ENCODE measurements at places on chromosomes 7 and 10.

DNA sequence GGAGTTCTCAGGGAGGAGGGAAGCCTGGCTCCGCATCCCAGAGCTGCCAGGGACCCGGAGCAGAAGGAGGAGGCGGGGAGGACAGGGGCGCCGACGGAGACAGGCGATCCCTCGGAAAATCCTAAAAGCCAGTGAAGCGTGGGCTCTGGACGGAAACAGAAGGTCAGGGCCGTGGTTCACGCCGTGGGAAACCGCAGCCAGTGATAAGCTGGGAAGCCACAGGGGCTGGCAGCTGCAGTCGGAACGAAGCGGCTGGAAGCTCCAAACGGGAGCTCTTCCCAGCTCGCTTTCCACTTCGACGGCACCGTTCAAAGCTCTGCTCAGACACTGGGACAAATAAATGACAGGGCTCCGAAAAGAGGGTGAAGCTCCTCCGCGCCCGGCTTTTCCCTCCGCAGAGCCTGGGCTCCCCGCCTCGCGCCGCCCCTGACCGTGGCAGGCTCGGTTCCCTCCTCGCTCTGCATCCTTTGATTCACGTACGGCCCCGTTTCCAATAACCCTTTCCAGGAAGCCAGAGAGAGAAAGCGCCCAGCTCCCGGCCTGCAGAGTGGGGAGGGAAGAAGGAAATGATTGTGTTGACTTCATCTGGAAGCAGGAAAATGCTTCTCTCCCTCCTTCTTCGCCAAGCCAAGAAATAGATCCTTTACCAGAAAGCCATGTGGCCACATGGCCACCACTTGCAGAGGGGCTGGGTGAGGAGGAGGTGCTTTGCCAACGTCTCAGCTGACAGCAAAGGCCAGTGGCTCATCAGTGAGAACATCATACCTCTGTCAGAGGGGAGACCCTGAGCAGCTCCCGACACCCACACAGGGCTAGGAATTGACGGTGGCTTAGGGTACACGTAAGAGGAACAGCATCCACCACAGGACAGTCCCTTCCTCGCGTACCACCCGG lies 57.4 kb downstream of the ADRB1 start:
- DNase-seq: no peak

DNA sequence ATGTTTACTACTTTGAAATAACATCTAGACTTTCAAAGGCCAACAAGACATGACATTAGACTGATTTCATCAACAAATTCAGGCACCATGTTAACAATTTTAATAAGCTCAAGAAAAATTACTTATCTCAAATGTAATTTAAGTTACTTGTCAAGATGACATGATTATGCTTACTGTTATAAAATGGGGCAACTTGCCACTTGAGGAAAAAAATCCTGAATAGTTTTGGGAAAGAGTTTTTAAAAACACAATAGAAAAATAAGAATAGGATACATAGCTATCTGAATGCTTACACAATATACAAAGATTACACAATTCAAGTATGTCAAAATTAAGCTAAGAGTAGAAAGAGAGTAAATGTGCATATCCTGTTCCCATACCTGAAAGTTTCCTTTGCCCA lies 85.4 kb downstream of the RNF32 start:
- no peak for DNase-seq

DNA sequence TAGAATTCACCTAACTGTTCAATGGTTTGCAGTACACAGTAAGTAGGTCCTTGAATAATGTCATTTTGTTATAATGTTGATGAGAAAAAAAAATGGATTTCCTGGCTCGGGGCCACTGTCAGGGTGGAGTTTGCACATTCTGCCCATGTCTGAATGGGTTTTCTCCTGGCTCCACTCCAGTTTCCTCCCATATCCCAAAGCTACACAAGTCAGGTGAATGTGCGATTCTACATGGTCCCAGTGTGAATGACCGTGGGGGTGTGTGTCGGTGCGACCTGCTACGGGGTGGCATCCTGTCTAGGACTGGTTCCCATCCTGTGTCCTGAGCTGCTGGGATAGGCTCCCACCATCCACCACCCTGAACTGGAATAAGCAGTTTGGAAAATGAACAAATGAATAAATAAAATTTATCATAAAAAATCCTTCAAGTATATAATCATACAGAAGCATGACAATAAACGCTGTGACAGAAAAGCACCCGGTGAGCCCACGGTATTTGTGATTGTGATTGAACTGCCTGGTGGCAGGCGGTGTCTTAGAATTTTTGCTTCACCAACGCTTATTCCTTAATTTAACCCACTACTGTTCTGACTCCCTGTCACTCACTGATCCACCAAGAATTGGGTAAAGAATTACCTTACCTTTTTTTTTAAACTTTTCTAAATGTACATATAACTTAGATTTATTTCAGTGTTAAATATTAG lies 114.1 kb downstream of the ICA1 start:
- no peak for DNase-seq

DNA sequence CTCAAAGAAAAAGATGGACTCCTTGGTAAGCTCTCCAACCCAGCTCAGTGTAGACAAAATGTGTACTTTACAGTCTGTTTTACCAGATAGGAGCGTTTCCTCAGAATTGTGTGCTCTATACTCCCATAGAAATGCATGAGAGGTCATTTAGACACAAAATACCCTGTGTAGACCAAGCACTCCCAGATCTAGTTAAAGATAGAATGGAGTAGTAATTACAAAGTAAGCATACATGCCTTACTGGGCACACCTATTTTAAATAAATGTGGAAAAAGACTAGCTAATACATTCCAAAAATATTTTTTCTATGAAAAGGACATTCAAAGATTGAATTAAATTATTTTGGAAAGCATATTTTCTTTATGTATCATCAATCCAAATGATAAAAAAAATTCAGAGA lies 271.9 kb upstream of the DGKB start:
- DNase-seq: no peak

DNA sequence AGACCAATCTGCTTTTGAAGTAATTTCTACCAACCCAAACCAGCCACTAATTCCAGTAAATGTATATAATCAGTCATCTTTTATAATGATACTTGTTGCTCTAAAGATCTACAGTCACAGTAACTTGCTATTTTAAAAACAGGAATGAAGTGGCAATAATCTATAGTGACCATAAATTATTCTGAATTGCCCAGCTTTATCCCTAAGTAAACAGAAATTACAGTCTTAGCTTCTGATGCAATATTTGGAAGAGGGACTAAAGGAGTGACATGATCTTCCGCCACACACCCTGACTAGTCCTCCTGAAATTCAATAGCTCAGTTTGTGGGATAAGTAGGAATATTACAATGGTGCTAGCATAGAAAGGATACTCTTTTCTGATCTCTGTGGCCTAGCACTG lies 96.1 kb downstream of the ATE1 start:
- no peak for DNase-seq

Measured in RWPE1 (cell line).